Activated CD8-positive, alpha-beta T cell treated with anti-CD3 and anti-CD28 coated beads, Interleukin-2, amount 10 ng/mL, durations not matched to agents 7 days and 5 days (primary cell): ENCODE measurements at places on chromosomes 16 and 17.

DNA sequence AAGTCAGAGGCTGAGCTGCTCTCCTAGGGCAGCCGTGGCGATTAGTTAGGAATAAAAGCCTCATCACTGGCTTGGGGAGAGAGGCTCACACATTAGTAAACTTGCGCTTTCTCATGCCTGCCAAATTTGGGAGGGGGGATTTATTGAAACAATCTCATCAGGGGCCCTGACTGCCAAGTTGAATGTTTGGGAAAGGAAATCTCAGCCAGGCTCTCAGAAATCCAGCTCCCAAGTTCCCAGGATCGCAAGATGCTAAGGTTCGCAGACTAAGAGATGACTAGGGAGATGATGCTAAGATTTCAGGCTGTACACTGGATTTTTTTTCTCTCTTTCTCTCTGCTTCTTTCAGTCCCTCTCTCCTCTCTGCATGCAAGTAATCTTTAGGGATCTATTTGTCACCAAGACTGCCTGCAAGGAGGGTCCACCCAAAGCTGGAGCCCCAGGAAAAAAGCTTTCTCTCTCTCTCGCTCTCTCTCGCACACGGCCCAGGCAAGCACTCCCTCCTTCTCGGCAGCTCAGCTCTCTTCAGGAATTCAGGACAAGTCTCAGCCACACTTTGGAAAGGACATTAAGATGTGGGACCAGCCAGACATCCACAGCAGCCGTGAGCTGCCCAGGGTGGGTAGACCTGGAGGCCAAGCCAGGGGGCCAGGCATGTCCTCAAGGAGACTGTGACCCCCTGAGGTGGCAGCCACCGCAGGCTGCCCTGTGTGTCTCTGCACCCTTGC is 1.4 kb downstream of the GPR139 start:
- no peak for DNase-seq

DNA sequence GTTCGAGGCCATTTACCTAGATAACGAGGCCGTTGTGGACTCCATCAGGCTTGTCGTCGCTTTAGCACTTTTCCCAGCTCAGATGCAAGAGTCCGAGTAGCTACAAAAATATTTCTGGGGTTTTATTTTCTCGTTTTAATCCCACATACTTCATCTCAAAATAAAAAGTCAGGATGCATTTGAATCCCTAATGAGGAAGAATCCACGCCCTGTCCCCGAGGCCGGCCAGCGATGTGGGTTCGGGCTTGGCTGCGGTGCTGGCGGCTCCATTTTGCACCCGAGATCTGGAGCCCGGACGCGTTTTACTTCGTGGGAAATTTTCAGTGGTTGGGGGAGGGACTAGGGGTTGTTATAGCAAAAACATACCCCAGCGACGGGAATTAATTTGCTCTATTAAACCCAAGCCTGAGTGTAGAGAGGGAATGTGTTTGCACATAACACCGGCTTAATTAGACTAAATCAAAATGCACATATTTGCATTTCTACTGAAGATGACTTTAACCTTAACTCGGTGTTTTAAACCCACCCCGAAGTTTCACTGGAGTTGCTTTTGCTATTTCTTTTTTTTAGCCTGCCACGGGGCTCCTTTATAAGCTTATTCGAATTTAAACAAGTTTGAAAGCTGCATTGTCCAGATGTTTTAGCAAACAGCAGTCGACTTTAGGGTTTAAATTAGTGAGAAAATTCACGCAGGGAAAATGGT is 4.8 kb downstream of the IRX5 start:
- no peak for DNase-seq

DNA sequence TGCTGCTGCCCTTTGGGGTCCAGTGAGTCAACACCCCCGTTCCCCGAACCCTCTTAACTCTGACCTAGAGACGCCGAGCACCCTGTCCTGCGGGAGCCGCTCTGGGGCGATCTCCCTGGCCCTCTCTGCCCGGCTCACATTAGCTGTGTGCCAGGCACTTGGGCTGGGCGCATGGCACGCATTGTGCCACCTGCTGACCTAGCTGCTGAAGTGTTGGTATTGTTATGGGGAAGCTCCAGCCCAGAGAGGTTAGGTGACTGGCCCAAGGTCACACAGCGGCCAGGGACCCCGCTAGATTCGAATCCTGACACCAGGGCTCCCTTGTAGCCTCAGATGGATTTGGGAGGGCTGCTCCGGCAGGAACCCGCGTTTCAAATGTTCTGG is 1.1 kb downstream of the HSD17B1 start:
- DNase-seq: no peak

DNA sequence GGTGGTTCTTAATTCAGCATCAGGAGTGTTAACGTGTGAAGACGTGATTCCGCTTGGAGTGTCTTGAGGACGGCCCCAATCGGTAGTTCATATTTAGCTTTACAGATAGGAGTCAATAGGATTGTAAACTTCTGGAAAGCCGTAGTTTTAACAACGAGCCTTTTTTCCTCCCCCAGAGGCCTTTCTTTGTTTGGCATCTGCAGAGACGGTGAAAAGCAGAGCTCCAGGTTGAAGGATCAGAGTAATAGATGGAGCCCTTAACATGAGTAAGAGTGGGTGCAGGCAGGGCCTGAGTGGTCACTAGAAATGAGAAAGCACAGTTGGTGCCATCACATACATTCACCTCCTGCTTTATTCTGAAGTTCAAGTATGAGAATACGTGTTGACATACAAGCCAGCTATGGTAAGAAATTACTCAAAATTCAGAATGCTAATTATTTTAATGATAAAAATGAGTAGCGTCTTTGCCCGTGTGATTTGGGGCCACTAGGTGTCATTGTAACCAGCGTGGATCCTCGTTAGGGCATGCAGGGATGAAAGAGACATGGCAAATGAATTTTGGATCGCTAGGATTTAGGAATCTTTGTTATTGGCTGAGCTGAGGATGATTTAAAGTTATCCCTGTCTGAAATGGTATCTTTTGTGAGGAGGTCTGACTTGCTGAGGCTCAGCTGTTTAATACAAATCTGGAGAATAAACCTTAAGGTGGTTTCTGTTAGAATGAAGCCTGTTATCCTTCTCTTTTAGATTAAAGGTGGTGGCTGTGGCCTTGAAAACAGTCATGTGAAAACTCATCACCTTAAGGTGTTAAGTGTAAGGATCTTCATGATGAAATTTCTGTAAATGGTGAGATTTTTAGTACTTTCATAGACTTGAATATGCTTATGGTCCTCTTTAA is 18.6 kb downstream of the PRCD start:
- DNase-seq: peak; percentile 41

GRCh38 chr17:21039839-21040575 is 2.8 kb downstream of the USP22 start:
- peak; percentile 49 for DNase-seq

GRCh38 chr17:40134184-40134583 is 6.2 kb upstream of the CASC3 start:
- DNase-seq: no peak
